Right lobe of liver (tissue), 6 donors: ENCODE measurements at places on chromosomes 1 and 21.
A peak's percentile ranks its signal among the peaks of the same experiment; 100 is the strongest.

DNA sequence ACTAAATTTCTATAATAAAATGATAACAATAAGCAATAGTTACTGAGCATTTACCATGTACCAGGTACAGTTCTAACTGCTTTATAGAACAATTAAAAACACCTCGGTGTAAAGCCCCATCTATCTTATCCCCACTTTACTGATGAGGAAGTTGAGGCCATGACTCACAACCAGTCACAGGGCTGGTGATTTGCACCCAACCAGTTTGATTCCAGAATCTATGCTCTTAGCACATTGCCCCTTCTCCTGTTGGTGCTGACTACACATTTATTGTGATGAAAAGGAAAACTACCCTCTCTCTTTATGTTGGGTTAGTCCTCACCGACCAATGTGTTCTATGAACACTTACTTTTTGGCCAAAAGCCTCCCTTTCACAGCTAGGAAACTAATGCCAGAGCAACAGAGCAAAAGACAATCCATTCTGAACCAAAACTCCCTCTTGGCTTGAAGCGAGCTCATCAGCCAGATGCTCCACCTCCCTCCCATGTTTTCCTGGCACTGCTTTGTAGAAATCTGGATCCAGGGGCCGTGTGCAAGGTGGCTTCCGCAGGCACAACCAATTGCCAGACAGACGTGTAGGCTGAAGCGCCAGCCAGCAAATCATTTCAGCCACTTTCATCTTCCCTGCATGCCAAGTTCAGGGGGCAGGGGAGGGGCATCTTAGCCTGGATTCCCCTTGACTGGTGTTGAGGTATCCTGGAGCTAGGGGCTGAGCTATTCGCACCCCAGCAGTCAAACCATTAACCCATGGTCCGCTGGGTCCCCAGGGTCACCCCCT is 32.0 kb upstream of the SLC30A1 start:
- DNase-seq = peak; percentile 75

- DNase-seq = no peak
Observed at GRCh38 chr1:71473331-71473730, 392.5 kb upstream of the ZRANB2 start.

DNA sequence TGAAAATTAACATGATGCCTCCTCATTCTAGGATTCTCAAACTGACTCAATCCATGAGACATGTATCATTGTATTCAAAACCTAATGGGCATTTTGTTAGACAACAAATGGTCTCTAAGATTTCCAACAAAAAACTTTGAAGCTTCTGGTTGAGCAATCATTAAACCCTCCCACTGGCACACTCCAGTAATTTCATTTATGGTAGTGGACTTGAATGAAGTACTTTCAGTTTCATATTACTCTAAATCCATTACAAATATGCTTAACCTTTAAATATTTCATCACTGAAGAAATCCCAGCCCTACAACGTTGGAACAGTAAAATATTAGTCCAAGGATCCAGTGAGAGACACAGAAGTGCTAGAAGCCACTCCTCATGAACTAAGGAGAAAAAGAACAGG is 43.5 kb downstream of the GBP6 start:
- DNase-seq = no peak

DNA sequence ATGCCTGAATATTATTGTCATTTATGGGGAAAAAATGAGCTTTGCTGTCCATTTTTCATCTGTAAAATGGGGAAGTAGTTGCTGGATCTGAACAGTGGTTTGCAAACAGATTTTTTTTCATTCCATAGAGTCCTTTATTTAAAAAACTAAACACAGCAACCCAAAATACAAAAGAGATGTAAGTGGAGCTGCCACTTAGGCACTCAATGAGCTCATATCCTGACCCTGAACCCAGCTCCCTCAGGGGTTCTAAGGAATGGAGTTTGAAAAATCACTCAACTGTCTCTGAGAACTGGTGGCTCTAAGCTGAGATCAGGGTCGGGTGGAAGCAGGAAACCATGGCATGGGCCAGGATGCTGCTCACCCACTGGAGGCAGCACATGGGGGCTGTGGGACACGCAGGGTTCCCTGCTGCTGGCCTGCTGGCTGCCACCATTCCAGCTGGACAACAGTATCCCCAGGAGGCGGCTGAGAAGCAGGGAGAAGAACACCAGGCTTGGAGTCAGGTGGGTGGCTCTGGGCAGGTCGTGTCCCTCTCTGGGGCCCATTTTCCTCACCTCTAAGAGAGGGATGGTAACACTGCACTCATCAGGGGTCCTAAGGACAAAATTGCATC is 9.6 kb upstream of the ECE1 start:
- no peak for DNase-seq

- DNase-seq = peak; percentile 71
Observed at GRCh38 chr1:151992303-151993083, 1.2 kb downstream of the S100A10 start.

DNA sequence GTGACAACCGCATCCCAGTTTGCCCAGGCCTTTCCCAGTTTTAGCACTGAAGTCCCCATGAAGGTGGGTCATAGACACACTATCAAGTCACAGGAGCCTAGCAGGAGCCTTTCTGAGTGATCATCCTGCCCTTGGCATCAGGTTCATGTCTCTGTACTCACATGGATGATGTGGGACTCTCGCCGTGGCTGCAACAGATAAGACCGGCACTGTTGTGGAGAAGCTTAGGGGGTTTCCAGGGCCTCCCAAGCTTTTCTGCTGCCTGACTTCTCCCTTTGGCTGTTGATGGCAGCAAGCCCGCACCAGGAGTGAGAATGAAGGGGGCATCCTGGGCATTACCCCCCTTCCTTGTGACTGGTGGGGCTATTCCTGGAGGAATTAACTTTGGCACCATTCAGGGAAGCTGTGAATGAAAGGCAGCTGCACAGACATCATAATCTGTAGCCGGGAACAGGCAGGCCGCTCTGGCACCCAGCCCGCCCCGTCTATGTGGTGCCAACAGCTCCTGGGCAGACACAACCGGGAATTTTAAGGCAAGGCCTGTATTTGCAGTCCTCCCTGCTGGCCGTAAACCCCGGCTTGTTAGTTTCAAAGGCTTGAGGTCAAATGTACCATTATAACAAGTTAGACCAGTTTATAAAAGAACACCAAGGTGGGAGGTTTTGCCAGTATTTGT is 148.6 kb downstream of the HUNK start:
- no peak for DNase-seq

DNA sequence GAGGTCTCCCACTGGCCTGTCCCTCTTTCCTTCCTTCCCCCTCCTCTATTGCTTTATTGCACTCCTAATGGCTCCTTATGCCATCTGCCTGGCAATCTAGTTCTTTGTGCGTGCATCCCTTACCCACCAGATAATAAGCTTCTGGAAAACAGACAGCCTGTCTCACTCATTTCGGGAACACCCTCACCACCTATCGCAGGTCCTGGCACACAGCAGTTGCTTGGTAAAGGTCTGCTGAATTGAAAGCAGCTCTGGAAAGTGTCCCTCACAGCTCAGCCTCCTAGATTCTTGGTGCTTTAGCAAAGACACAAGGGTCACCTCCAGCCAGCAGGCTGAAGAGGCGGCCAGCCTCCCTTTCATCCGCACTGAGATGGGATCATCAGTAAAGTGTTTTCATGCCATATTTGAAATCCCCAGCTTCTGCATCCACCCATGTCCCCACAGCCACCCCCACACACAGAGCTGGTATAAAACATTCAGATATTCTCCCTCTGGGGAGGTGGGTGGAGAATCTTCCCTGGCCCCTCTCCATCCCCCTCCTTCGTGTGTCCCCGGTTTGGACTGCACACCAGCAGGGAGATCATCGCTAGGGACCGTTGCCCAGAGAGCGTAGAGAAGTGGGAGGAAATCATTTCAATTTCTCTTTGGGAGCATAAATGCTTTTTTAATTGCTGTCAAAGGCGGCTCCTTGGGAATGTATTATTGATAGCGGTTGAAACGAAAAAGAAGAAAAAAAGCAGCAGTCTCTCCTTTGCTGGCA is 29.1 kb upstream of the ATP2B4 start:
- no peak for DNase-seq

DNA sequence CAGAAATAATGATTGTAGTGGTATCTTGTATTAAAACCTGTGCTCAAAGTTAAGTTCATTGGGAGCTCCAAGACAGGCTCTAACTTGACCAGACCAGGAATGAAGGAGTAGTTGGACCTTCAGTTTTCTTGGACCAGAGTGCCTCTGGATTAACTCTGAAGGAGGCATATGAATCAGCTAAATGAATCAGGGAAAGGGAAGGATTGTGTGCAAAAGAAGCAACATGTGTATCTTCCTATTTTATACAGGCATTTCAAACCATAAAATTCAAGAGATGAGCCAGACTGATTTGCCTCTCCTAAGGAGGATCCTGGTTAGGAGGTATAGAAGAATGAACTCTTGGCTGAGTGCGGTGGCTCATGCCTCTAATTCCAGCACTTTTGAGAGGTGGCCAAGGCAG is 71.4 kb downstream of the CC2D1B start:
- no peak for DNase-seq

- no peak for DNase-seq
Observed at GRCh38 chr1:110490791-110491451, 28.1 kb downstream of the KCNA10 start.

DNA sequence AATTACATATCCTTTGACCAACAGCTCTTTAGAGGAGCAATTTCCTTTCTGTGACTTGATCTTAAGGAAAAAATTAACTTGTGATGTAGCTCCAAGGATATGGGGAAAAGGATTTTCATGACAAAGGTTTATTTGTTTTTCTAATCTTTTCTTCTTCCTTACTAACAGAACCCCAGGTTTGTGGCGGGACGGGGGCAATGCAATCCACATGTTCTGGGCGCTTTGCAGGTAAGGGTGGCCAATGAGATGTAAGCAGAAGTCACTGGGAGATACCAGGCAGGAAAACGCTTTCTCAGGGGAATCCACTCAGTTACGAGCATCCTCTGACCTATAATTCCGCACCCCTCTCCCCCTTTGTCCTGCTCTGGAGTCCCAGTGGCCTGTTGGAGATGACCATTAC is 122.0 kb downstream of the MRPS6 start:
- no peak for DNase-seq

GRCh38 chr1:58047265-58047858 is 499.2 kb downstream of the OMA1 start:
- no peak for DNase-seq

GRCh38 chr1:183832459-183832858 is 27.5 kb downstream of the RGL1 start:
- DNase-seq = no peak

DNA sequence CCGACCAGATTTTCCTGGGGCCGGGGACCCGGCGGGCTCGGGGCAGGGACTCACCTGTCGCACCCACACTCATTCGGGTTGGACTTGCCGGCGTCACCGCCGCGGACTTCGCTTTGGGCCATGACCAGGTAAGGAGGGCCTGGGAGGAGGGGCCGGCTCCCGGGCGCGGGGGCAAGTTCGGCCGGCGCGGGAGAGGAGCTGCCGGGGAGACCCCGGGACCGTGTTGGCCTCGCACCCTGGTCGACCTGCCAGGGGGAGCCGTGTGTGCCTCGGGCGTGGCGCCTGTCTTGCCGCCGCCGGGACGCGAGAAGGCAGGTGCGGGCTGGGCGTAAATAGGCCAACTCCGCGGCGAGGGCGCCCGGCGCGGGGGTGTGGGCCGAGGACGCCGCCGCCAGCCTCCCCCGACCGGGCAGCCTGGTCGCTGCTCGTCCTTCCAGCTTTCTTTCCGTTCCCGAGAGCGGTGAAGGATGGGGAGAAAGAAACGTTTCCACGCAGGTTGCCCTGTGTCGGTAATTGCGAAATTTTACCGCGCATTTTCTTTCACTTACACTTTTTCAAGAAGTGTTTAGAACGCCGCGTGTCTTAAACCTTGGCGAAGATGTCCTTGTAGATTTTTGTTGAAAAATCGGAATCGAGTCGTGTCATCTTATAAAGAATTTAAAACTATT is 558 bp downstream of the USP1 start:
- DNase-seq = peak; percentile 81

DNA sequence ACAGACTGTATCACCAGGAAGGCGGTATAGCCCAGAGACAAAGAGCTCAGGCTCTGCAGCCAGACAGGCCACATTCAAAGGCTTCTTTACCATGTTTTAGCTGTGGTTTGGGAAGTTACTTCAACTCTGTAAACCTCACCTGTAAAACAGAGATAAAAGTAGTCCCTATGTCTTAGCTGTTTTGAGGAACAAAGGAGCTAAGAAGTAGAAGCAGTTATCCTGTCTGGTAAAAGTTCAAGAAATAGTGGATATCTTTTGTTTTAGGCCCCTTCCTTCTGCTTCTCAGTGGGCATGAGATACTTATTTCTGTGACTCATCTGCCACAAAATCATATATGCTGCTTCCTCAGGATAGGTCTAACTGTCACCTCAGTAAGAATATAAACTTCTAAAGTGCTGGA is 6.5 kb downstream of the CD34 start:
- DNase-seq = no peak

DNA sequence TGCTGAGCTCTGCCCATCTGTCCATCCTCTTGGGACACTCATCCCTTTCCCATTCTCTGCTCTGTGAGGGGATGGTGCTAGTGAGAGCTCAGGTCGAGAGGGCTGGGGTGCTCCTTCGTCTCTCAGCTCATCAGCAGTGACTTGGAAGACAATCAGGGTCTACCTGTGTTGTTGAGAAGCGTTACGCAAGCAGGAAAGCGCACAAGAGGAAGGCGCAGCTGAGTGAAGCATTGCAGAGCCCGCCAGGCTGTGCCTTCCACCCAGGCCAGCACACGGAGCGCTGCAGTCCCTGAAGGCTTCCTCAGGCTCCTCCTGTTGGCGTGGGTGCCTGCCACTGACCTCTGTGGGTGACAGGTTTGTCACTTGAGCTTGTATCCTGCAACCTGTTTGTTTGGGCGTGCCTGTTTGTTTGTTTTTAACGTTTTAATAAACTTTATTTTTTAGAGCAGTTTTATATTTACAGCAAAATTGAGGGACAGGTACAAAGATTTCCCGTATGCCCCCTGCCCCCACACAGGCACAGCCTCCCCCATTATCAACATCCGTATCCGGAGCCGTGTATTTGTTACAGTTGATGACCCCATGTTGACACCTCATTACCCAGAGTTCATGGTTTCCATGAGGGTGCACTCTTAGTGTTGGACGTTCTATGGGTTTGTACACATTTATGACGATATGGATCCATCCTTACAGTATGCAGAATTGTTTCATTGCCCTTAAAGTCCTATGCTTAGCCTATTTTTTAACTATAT is 36.7 kb downstream of the ADARB1 start:
- DNase-seq = no peak

GRCh38 chr1:169316556-169316955 is 51.0 kb downstream of the NME7 start:
- no peak for DNase-seq

DNA sequence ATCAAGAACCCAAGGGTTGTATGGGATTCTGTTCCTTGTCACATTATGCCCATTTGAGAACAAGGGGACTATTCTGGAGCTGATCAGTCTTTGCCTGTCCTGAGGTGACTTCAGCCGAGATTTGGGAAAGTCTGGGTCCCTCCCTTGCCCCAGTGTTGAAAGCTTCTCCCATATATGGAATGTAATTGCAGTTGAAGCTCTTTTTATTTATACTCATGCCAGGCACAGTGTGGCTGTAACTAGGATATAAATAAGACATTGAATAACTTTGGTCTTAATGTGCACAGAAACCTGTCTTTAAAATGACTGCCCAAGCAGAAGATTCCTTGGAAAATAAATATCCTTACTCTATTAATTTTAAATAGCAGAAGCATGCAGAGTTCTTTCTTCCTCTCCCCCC is 15.2 kb downstream of the AKNAD1 start:
- no peak for DNase-seq
